HT1080 (cell line): ENCODE measurements at places on chromosomes 5 and 9.

GRCh38 chr5:148147415-148147814 lies 20.9 kb upstream of the SPINK14 start:
- DNase-seq: no peak

GRCh38 chr9:37976714-37977477 lies 73.0 kb upstream of the SLC25A51 start:
- DNase-seq: peak; percentile 44

DNA sequence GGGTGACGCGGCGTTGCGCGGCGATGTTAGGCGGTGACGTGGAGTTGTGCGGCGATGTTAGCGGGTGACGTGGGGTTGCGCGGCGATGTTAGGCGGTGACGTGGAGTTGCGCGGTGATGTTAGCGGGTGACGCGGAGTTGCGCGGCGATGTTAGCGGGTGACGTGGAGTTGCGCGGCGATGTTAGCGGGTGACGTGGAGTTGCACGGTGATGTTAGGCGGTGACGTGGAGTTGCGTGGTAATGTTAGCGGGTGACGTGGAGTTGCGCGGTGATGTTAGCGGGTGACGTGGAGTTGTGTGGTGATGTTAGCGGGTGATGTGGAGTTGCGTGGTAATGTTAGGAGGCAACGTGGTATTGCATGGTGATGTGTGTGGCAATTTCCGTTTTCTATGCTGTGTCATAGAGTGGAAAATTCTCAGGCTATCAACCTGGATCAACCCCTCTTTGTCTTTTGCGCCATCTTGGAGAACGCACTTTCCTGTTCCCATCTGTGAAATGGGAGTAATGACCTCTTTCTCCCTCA lies 76.0 kb downstream of the ANKRD33B start:
- DNase-seq: no peak

GRCh38 chr9:123631862-123632261 lies 275.9 kb downstream of the CRB2 start:
- no peak for DNase-seq

DNA sequence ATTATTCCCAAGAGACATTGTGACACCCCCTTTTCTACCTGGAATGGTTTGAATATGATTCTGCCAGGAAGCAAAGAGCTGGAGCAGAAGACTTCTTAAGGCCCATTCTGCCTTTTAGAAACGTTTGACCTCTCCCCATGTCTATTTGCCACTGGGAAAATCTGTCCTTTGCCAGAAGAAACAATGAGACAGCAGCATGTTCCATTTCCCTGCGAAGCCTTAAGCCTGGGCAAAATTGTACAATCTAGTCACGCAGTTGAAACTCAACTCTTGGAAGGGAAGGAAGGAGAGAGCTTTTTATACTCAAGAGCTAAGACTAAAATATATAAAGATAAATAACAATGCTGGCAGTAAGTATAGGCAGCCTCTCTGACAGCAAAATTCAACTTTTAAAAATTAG lies 22.1 kb upstream of the SPOCK1 start:
- DNase-seq: no peak

- no peak for DNase-seq
Observed at GRCh38 chr5:55218967-55219366, 8.1 kb downstream of the MCIDAS start.

DNA sequence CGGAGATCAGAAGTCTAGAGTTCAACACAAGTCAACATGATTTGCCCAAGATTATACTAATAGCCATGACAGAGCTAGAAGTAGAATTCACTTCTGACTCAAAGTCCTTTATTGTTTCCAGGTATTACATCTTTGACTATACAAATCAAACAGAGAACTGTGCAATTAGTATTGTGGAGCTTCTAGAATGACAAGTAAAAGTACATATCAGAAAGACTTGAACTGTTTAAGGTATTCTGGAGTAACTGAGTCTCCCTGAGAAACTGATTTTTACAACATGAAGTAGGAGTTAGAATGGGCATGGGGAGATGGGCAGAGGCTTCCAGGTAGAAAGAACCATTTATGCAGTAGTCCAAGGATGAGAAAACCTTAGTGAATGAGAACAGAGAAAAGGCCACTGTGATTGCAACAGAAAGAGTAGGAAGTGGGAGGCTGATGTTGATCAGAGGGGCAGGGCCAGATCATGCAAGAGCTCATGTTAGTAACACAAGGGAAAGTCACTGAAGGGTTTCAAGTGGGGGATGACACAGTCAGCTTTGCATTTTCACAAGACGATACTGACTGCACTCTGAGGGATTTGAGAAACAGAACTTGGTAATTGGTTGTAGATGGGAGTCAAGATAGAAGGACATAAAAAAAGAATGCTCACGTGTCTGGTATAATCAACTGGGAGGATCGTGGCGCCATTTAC lies 280.7 kb downstream of the RFX3 start:
- no peak for DNase-seq
